ENCODE measurements at places on chromosomes 4 and X. TPM values are rescaled to one million over a fixed set of nuclear protein-coding genes. Genes with fewer than 3 reads are reported as not detected.

Gene NLGN3
- total RNA-seq, result 1.9 TPM

Gene ALB
- total RNA-seq, result 17.7 TPM

Gene MAGEA12
- total RNA-seq, result not detected

Gene CYSLTR1
- 11.1 TPM for total RNA-seq

Gene GLRA2
- total RNA-seq, result 0.09 TPM

Gene CENPI
- total RNA-seq, result 6.6 TPM

Gene SPATA4
- 0.13 TPM for total RNA-seq

Gene IL13RA2
- total RNA-seq, result 0.09 TPM

Gene DCLK2
- 4.5 TPM for total RNA-seq

Gene SLC6A14
- not detected for total RNA-seq

Gene FAM9B
- total RNA-seq, result not detected

Gene PDZD4
- total RNA-seq, result 1.6 TPM

Gene CFI
- 7.8 TPM for total RNA-seq

Gene MAGEC3
- 0.04 TPM for total RNA-seq

Gene TAF7L
- total RNA-seq, result 0.09 TPM

Gene FGF16
- 2.3 TPM for total RNA-seq

Gene NAP1L3
- total RNA-seq, result 11.7 TPM

Gene PHEX
- total RNA-seq, result 4.9 TPM

Gene IQCM
- total RNA-seq, result not detected

Gene GNRHR
- not detected for total RNA-seq

Gene PCSK1N
- total RNA-seq, result not detected

Gene SPANXB1
- total RNA-seq, result not detected

Gene ATXN3L
- total RNA-seq, result not detected

Gene HSFX2
- 0.75 TPM for total RNA-seq

Gene CENPVL1
- total RNA-seq, result not detected

Gene IL21
- not detected for total RNA-seq

Gene CFP
- total RNA-seq, result 3.2 TPM

Gene SFRP2
- total RNA-seq, result 51.2 TPM

Gene TLR6
- 2.0 TPM for total RNA-seq

Gene FAT4
- total RNA-seq, result 45.4 TPM

Gene CCKAR
- total RNA-seq, result not detected

Gene SLC30A9
- 52.2 TPM for total RNA-seq

Gene AFP
- 1.2 TPM for total RNA-seq

Gene PKD2
- 39.9 TPM for total RNA-seq

Gene CFAP97
- 19.1 TPM for total RNA-seq

Gene MAGEE2
- 0.27 TPM for total RNA-seq

Gene IBSP
- total RNA-seq, result not detected
